Liver (tissue), 10 donors: ENCODE measurements at places on chromosomes 12 and 14.

DNA sequence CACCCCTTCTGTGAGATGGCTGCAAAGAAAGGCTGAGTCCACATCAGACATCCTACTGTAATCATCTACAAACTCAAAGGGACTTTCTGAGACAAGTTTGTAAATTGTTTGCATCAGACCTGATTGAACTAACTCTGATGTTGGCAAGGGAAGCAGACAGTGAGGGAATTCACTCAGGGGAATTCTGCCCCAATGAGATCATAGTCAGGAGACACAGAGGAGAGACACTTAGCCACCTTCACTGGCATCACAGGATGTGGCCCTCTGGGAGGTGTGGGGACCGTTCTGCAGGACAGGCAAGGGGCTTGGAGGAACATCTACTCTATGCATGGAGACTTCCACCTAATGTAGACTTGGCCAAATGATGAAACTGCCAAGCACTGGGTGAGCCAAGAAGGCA is 70.7 kb upstream of the DDX11 start:
- no peak for DNase-seq

DNA sequence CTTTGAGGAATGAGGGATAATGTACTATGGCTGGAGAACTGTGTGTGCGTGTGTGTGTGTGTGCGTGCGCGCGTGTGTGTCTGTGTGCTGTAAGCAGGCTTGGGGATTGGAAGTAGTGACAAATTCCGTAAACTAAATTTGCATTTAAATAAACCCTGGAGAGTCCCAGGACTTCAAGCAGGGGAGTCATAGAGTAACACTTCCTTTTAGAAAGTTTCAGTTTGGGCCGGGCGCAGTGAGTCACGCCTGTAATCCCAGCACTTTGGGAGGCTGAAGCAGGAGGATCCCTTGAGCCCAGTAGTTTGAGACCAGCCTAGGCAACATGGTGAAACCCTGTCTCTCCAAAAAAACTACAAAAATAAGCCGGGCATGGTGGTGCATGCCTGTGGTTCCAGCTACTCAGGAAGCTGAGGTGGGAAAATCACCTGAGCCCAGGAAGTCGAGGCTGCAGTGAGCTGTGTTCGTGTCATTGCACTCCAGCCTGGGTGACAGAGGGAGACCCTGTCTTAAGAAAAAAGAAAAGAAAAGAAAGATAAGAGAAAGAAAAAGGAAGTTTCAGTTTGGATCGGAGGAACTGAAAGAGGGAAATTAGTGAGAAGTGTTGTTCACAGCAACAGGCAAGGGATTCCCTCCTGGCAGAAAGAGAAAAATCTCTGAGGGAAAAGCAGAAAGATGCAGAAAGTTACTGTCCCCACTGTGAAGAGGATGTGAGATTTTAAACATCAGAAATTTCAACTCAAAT is 222.7 kb upstream of the SOX5 start:
- DNase-seq: no peak

GRCh38 chr12:108115123-108116121 is 13.7 kb upstream of the WSCD2 start:
- no peak for DNase-seq

DNA sequence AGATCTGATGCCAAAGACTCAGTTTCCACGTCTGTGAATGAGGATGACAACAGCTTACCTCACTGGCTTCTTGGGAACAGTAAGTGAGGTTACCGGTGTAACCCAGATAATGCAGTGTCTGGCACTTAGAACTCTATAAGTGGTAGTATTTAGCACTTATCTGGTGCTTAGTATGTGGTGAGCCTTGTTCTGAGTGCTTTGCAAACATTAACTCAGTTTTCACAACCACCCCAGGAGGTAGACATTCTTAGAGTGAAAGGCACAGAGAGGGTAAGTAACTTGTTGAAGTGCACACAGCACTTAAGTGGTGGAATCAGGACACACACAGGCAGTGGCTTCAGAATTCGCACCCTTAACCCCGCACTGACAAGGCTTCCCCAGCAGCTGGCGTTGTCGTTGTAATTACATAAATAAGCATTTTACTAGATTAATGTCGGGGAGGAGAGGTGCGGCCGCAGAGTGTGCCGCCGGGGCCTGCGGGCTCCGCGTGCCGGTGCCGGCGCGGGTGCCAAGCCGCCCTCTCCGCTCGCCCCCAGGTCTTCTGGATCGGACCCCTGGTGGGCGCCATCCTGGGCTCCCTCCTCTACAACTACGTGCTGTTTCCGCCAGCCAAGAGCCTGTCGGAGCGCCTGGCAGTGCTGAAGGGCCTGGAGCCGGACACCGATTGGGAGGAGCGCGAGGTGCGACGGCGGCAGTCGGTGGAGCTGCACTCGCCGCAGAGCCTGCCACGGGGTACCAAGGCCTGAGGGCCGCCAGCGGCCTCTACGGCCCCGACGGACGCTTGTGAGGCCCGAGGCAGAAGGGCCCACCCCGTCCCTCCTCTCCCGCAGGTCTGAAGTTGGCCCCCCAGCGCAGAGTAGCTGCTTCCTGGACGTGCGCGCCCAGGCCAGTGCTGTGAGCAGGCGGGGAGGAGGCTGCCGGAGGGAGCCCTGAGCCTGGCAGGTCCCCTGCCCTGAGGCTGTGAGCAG is 4.6 kb downstream of the AQP2 start:
- DNase-seq: no peak

DNA sequence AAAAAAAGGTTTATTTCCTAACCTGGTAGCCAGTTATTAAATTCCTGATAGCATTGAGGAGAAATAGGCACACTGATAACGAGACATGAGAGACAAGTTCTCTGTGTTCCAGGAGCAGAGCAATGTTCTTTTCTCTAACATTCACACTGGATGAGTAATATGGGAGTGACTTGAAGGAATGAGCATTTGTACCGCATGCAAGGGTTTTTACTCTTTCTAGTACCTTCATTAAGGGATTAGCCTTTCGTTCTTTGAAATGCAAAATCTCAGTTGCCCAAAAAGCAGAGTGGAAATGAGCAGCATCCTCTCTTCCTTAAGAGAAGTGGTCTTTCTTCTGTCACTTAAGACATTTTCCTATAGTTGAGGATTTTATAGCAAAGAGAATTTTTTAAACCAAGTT is 54.7 kb downstream of the FGD4 start:
- no peak for DNase-seq

- DNase-seq: no peak
Observed at GRCh38 chr12:126742241-126742641, 1524.7 kb upstream of the TMEM132C start.

DNA sequence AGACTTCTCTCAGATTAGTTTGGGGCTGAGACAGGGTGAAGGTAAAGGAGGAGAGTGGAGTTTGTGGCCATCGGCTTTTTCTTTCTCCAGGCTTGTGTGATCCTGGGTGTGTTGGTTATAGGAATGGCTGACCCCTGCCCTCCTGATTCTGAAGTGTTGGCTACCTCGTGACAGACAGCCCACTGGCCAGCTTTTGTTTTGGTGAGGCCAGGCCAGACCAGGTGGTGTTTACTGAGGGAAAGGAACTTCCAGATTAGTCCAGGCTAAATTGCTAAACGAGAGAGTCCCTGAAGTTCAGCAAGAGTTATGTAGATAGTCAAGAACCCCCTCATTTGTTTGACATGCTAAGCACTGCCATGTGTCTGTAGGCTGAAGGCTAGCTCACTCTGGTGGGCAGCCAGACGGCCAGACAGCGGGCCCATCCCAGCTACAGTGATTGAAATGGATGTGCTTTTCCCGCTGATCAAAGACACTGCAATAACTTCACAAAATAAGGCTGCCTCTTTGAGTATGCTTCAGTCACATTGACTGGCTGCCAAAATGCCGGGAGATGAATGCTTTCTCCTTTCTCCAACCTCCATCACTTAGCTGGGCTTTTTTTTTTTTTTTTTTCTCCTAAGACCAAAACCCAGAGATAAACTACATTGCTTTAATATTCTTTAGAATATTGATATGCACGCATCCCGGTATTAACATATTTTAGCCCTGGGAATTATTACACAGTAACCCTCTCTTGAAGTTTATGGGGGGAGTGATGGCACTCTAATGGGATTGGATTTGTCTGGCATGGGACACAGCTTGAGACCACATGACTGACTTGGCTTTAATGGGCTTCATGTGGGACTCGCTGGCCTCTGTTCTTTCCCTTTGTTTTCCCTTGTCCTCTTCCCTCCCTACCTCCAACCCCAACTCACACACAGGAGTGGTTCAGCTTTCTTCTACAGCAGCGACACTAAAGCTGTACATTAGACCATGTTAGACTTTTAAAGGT is 76.9 kb downstream of the SMOC1 start:
- no peak for DNase-seq
